DND-41 (cell line): ENCODE measurements at places on chromosomes 6 and 20.

- H3K27ac ChIP-seq = no peak overlapping the region
- no peak overlapping the region for H3K4me3 ChIP-seq
- no peak for DNase-seq
Measured at GRCh38 chr6:1679031-1679687, 69.4 kb downstream of the FOXC1 start.

DNA sequence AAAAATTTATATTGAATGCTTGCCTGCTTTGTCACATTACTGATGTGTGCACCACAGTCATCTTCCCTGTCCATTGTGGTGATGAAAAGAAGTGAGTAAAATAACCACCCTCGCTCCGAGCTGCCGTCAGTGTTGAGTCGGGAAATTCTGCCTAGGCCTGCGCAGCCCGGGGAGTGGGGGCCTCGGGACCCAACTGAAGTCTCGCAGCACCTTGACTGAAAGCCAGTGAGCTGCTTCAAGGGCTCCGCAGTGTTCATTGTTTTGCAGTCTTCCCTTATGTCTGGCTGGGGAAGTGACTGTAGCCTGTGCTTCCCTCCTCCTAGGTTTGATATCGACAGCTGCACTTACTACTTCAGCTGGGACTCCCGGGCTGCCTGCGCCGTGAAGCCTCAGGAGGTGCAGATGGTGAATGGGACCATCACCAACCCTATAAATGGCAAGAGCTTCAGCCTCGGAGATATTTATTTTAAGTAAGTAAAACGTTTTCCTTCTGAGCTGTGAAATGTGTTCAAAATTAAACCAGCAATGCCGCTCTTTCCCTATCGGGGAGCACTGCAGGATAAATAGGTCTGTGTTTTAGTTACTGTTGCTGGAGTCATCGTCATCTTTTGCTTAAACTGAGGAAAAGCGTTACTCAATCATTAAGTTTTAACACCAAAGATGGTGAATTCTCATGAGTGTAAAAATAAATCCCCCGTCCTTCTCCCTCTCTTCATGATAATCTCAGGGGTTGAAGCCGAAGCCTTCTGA lies 32.7 kb upstream of the SLC22A1 start:
- no peak overlapping the region for H3K27ac ChIP-seq
- H3K4me3 ChIP-seq = no peak overlapping the region
- no peaks in the 10 kb centered on the region for H3K27me3 ChIP-seq

DNA sequence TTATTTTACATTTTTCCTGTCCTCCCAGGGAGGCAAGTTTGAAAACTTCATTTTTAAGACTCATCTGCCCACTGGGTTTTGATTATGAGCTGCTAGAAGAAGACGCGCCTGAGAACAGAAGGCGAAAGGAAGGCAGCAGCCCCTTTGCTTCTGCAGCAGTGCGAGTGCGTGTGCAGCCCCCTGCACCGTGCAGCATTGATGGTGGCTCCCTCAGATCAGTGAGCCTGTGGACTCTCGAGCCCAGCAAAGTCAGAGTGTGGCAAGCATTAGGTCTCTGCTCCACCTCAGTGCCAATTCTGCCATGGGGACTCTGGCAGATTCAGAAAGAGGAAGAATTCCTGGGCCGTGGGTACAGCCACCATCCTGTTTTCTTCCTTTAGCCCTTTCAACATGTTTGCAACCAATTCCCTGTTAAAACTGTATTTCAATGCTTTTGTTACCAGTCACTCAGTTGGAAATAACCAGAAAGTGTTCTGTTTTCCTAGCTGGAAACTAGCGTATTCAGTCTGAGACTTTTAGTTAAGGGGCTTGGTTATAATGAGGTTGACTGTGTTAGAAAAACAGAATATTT lies 134.8 kb upstream of the OGFRL1 start:
- H3K4me1 ChIP-seq = no peaks in the 10 kb centered on the region
- H3K27me3 ChIP-seq = no peaks in the 10 kb centered on the region
- no peak overlapping the region for H3K27ac ChIP-seq
- H3K36me3 ChIP-seq = no peaks in the 10 kb centered on the region

GRCh38 chr6:3869632-3870527 lies 20.7 kb downstream of the FAM50B start:
- H3K4me3 ChIP-seq = no peak overlapping the region
- H3K27me3 ChIP-seq = peaks cover 20% of the 10 kb centered on the region
- H3K4me1 ChIP-seq = no peaks in the 10 kb centered on the region
- DNase-seq = no peak
- H3K27ac ChIP-seq = no peak overlapping the region
- no peaks in the 10 kb centered on the region for H3K36me3 ChIP-seq

DNA sequence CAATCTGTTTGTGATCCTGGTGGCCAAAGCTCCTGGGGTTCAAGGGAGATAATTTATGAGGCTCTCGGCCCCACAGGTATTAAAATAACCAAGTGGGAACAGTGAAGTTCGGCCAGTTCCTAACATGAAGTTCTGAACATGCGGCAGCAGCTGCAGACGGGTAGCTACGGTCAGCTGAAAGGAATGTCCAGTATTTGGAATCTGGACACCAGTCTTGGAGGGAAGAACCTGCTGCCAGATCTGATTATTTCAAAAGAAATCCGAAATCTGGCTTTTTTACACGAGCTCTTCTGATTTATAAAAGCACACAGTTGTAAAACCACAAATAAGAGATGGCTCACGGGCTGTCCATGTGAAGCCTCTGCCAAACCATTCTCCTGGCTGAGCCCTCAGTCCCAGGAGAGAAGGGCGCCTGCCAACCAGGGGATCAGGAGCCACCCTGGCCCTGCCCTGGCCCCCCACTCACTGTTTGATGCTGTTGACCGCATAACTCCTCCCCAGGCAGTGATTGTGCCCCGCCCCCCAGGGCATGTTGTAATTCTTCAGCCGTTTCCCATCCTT lies 28.2 kb upstream of the KCNB1 start:
- DNase-seq = no peak
- no peaks in the 10 kb centered on the region for H3K36me3 ChIP-seq
- H3K4me3 ChIP-seq = no peak overlapping the region

- no peaks in the 10 kb centered on the region for H3K4me1 ChIP-seq
- H3K4me3 ChIP-seq = no peak overlapping the region
- H3K27me3 ChIP-seq = no peaks in the 10 kb centered on the region
- no peaks in the 10 kb centered on the region for H3K36me3 ChIP-seq
Measured at GRCh38 chr6:56370561-56371211, 123.3 kb upstream of the COL21A1 start.

GRCh38 chr6:99995916-99996315 lies 1.9 kb upstream of the MCHR2 start:
- no peak overlapping the region for H3K4me3 ChIP-seq
- no peaks in the 10 kb centered on the region for H3K36me3 ChIP-seq
- H3K4me1 ChIP-seq = no peaks in the 10 kb centered on the region
- H3K27me3 ChIP-seq = no peaks in the 10 kb centered on the region
- H3K27ac ChIP-seq = no peak overlapping the region

DNA sequence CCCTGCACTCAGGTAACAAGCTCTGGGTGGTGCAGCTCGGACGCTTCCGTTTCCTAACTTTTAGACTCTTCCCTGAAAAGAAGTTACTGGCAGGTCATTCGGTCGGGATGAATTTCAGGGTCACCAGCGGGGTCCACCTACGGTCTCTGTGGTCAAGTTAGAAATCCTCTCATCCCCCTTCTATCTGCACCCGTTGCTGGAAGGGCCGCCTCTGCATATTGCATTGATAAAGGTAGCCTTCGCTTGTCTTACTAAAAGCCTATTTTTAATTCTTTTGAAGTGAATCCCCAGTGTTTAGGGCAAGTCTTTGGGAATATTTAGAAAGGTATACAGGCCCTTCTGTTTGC lies 47.3 kb downstream of the LRRN4 start:
- no peak for DNase-seq
- H3K36me3 ChIP-seq = peaks cover 28% of the 10 kb centered on the region
- peaks cover 36% of the 10 kb centered on the region for H3K4me1 ChIP-seq
- no peaks in the 10 kb centered on the region for H3K27me3 ChIP-seq
- peak overlapping the region; percentile 85 for H3K27ac ChIP-seq

DNA sequence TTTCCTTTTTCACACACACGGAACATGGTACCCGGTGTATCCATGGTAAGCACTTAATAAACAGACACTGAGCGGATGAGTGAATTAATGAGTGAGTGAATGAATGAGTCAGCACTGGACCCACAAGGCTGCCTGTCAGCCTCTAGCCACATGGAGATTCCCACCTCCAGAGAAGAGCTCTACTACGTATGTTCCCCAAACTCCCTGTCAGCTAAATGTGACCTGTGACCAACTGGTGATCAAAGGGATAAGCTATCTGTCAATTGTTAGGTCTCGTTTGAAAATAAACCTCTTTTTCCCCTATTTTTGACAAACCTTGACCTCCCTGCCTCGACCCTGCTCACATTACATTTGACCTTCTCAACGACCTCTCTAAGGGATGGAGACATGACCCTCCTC lies 24.5 kb upstream of the TAF8 start:
- H3K4me1 ChIP-seq = peaks cover 80% of the 10 kb centered on the region
- no peaks in the 10 kb centered on the region for H3K27me3 ChIP-seq
- no peak overlapping the region for H3K4me3 ChIP-seq
- H3K27ac ChIP-seq = peak overlapping the region; percentile 96

GRCh38 chr20:4060064-4060795 lies 44.9 kb upstream of the RNF24 start:
- H3K27ac ChIP-seq = no peak overlapping the region
- no peaks in the 10 kb centered on the region for H3K27me3 ChIP-seq
- no peak for DNase-seq
- peaks cover 11% of the 10 kb centered on the region for H3K4me1 ChIP-seq
- H3K4me3 ChIP-seq = no peak overlapping the region

- H3K4me1 ChIP-seq = no peaks in the 10 kb centered on the region
- H3K27ac ChIP-seq = no peak overlapping the region
- DNase-seq = peak; percentile 10
Measured at GRCh38 chr6:131792091-131792496, 15.7 kb upstream of the ENPP1 start.

GRCh38 chr20:1443085-1443484 lies 23.6 kb downstream of the NSFL1C start:
- H3K4me1 ChIP-seq = no peaks in the 10 kb centered on the region
- no peak for DNase-seq
- no peaks in the 10 kb centered on the region for H3K27me3 ChIP-seq
- H3K36me3 ChIP-seq = peaks cover 72% of the 10 kb centered on the region

- no peak for DNase-seq
- no peak overlapping the region for H3K4me3 ChIP-seq
- peaks cover 5% of the 10 kb centered on the region; the same call in 1 of the 2 replicates for H3K4me1 ChIP-seq
- H3K36me3 ChIP-seq = no peaks in the 10 kb centered on the region
- H3K27me3 ChIP-seq = no peaks in the 10 kb centered on the region
Measured at GRCh38 chr6:105824732-105825131, 261.4 kb upstream of the PRDM1 start.

GRCh38 chr20:63553933-63554290 lies at the start of gene FNDC11:
Gene FNDC11, plus strand, starts transcription at chr20:63554159. Its CDS starts 1,505 bp downstream, at chr20:63555664.
- H3K4me1 ChIP-seq = peaks cover 32% of the 10 kb centered on the region
- peak within 1 kb of the TSS; percentile 59 for H3K4me3 ChIP-seq
- H3K27ac ChIP-seq = peak within 1 kb of the TSS; percentile 57
- no peaks in the 10 kb centered on the region for H3K27me3 ChIP-seq

DNA sequence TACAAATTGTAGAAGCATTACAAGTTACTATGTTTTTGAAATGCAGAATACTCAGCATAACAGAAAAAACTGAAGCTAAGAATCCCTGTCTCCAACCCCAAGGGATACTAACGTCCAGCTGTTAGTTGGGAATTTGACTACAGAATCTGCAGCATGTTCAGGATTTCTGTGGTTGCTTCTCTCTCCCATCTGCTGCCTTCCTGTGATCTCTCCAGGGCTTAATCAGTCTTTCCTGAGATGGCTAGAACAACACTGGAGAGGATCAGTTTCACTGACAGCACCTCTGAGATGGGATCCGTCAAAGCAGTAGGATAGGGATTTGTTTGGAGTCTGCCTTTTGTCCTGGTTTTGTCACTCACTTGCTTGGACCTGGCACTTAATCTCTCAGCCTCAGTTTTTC lies 73.3 kb upstream of the NUP153 start:
- H3K36me3 ChIP-seq = no peaks in the 10 kb centered on the region
- DNase-seq = no peak
- H3K27me3 ChIP-seq = no peaks in the 10 kb centered on the region
- no peak overlapping the region for H3K4me3 ChIP-seq
- H3K4me1 ChIP-seq = peaks cover 5% of the 10 kb centered on the region
- no peak overlapping the region for H3K27ac ChIP-seq

DNA sequence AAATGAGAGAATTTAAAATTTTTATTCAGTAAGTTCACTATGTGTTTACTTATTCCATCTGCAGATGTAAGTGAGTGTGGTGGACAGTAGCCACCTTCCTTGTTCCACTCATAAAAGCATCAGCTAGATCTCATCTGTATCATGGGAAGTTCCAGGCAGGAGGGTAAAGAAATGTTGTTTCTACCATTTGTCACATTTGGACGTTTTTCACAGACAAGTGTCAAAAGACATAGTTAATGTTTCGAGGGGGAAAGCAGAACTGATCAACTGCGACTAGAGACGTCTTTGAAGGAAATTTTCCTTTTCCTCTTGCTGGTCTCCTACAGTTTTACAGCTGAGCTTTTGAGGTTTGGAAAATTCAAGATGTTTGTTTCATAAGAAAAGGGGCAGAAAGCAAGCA lies 55.9 kb upstream of the ISM1 start:
- DNase-seq = no peak
- no peaks in the 10 kb centered on the region for H3K4me1 ChIP-seq

DNA sequence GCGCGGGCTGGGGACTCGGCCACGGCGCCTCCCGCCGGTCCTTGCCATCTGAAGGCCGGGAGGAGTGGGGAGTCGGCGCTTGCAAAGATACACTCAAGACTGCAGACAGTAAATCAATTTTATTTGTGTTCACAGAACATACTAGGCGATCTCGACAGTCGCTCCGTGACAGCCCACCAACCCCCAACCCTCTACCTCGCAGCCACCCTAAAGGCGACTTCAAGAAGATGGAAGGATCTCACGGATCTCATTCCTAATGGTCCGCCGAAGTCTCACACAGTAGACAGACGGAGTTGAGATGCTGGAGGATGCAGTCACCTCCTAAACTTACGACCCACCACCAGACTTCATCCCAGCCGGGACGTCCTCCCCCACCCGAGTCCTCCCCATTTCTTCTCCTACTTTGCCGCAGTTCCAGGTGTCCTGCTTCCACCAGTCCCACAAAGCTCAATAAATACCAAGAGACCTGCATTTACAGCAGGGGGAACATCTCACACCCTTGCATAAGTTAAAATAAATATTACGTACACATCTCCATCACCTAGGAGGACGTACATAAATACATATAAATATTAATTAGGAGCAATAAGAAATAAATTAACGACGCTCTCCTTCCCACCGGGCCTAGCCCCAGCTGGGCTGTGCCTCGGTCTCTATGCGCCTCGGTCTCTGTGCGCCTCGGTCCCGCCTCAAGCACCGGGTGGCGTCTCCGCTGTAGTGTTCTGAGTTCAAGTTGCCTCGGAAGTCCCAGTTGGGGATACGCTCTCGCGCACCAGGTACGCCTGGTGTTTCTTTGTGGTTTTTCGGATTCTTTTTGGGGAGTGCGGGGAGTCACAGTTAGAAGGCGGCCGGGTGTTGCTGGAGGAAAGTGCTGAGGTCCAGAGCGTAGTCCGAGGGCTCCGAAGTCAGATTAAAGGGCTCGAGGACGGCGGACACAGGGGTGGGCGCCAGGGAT lies 889 bp upstream of the FLOT1 start:
- peaks cover 24% of the 10 kb centered on the region for H3K36me3 ChIP-seq
- H3K4me1 ChIP-seq = peaks cover 64% of the 10 kb centered on the region
- peaks cover 17% of the 10 kb centered on the region for H3K27me3 ChIP-seq
- H3K27ac ChIP-seq = peak overlapping the region; percentile 73
- H3K4me3 ChIP-seq = peak overlapping the region; percentile 92

GRCh38 chr6:24352434-24352833 lies 5.4 kb downstream of the DCDC2 start:
- DNase-seq = no peak
- no peaks in the 10 kb centered on the region for H3K4me1 ChIP-seq
- no peak overlapping the region for H3K4me3 ChIP-seq
- H3K27me3 ChIP-seq = peaks cover 23% of the 10 kb centered on the region
- H3K36me3 ChIP-seq = no peaks in the 10 kb centered on the region
